ENCODE measurements at places on chromosomes 12 and 14. TPM values are rescaled to one million over a fixed set of nuclear protein-coding genes. Genes with fewer than 3 reads are reported as not detected.

DNA sequence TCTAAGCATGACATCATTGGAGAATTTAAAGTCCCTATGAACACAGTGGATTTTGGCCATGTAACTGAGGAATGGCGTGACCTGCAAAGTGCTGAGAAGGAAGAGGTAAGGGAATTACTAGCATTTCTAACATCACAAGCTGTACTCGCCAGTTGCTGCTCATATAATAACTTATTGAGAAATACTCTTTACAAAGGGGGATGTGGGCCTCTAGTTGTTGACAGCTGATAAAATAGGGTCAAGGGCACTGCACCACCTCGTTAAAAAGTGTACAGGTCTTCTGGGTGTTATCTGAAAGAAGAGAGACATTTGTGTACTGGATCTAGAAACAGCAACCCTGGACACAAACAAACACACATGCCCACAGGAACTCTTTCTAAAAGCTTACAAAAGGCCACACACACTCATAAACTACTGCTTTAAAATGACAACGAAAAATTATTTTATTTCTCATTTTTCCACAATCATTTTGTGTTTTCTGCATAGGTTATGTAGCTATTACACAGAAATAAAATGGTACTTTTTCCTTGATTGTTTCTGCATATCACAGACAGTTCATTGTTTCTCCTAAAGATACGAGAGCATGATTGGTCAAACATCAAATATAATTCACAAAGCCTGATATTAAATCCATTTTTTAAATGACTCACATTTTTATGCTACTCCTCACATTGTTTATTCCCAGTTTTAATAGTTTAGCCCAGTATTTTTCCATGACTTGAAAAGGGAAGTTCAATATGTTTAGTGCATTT lies 391.1 kb downstream of the PAWR start:
- no peak for DNase-seq

DNA sequence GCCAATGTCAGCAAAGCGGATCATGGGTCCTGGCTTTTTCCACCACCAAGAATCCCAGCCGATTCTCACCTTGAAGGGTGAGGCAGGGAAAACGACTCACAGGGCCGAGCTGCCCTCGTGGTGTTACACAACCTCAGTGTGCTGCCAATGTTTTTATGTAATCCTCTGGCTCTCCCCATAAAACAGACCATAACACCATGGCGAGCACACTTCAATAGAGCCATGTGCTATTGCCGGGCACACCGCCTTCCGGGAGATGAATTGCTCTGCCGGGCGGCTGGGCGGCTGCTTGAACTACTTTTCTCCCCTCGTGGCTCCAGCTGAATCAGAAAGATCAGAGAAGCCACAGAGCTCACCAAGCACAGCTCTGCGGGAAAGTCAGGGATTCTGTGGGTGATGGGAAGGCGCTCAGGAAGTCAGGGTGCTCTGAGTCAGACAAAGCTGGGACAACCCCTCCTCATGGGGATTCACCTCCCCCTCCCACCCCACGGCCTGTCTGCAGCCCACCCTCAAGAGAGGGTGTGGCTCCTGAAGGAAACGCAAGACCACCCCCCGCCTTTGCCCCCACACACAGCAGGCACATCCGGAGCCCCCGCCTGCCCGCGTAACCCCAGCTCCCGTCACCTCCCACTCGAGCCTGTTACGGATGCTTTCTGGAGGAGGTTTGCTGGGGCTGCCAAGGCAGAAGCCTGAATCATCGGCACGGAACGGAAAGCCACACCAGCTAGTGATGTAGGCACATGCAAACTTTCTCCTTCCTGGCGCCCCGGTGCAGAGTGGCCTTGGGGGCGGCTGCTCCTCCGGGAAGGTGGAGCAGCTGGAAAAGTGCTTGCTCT lies 1.8 kb downstream of the GALNT9 start:
- peak; percentile 59 for DNase-seq

DNA sequence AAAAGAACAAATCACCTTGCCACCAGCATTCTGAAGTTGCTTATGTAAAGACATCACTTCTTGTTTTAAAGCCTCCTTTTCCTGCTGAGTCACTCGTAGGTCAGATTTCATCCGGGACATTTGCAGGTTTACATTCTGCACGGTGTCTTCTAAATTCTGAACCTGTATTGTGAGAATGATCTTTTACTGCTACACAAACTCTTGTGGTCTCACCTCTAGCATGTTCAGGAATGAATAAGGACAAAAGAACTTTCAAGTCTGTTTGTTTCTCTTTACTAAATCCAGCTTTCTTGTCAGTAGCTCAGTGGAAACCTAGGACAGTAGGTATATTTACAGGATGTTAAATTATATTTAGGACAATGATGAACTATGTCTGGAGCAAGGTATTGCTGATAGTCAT lies 73.5 kb upstream of the SAV1 start:
- no peak for DNase-seq

DNA sequence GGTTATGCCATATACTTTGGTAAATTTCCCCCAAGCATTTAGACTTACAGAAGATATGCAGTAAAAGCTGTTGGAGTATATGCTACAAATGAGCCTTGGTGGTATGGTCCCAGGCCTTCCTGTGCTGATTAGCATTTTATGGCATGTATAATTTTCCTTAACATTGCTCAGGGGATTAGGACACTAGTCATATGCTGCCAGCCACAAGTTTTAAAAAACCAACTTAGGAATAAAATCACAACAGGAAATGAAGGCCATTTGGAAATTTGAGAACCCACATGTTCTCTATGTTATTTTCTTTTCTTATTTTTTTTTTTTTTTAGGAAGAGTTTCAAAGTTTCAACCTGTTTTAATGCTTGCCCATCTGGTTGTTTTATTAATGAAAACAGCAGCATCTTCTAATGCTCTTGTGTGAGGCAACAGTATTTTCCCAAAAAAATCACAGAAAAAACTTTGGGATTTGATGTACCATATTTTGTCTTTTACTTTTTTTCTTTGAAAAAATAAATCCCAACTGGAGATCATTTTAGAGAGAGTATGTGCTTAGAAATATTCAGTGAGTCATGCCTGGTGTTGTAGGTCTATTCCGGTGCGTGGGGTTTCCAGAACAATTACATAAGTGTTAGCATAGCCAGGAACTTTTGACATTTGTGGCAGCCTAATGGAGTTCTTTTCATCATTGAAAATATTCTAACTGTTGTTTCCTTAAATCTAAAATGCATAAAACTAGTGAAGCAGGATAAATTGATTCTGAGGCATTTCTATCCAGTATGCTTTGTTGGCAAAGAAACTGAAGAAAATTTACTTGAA lies 21.7 kb upstream of the DUSP6 start:
- DNase-seq: no peak

DNA sequence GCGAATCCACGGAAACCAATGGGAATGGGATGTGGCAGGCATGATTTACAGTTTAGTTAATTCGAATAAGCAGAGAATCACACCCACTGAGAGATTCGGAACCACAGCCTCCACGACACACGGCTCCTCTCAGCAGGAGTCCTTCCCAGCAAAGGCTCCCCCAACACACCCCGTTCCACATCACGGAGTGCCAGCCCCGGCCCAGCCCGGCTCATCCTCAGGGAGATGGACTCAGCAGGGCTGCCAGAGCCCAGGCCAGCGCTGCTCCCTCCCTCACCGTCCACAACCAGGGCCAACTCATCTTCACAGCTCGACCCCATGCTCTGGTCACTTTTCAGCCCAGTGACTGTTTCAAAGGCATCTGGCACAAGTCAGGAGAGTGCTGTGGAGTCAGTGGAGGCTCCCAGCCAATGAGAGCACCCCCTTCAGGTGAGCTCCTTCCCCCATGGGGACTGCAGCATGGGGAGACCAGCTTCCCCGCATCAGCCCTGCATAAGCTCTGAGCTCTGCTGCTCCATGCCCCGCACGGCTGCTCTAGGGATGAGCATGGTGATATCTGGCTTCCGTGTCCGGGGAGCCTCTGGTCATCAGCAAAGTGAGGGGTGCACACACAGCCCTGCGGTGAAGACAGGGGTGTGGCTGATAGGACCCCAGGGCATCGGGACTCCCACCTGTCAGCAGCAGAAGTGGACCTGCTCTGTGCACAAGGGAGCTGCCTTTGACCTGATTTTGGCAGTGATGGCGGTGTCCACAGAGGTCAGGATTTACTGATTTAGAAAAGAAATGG lies 238.8 kb upstream of the SFSWAP start:
- DNase-seq: no peak

GRCh38 chr12:70842942-70843341 lies 77.6 kb downstream of the PTPRR start:
- DNase-seq: no peak

DNA sequence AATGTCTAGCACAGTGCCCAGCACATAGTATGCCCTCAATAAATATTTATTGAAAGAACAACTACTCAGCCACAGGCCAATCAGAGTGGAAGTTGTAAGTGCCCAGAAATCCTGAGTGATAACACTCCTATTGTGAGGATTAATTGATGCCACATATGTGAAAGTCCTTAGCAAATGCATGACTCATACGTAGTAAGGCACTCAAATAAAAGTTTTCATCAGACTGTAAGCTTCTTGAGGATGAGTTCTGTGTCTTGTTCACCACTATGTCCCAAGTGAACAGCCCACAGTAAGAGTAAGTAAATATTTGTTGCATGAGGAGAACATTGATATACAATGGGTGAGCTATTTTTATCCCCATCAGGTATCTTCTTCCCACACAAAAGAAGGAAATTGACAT lies 24.7 kb upstream of the ANO6 start:
- no peak for DNase-seq

GRCh38 chr12:129825316-129825715 lies 78.5 kb downstream of the TMEM132D start:
- DNase-seq: no peak

The EEF1AKMT3 gene
- 1.4 TPM for total RNA-seq

The TAS2R10 gene
- not detected for total RNA-seq

The KLRC2 gene
- not detected for total RNA-seq

The PPP1R3E gene
- total RNA-seq: 6.7 TPM

Measured in psoas muscle (tissue), 8 donors.